Iris pigment epithelial cell (primary cell): ENCODE measurements at places on chromosomes 2 and 18.

- DNase-seq: no peak
These were observed 59.4 kb downstream of the FMNL2 start for GRCh38 chr2:152394326-152394725.

DNA sequence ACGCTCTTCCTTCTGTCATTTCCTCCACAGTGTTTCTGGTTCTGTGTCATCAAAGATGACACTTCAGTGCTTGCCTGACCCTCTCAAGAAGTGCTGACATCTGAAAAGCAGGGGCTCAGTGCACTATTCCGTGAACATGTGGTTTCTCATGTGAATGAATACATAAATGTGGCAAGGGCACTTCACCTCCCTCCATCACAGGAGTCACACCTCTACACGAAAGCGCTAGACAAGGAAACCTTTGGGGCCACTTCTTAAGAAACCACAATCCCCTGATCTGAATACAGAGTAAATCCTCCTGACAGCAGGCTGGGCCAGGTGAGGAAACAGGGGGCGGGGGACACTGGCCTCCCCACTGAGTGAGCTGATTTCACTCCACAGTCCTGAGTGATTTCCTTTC lies 145.8 kb upstream of the ACAA2 start:
- no peak for DNase-seq

DNA sequence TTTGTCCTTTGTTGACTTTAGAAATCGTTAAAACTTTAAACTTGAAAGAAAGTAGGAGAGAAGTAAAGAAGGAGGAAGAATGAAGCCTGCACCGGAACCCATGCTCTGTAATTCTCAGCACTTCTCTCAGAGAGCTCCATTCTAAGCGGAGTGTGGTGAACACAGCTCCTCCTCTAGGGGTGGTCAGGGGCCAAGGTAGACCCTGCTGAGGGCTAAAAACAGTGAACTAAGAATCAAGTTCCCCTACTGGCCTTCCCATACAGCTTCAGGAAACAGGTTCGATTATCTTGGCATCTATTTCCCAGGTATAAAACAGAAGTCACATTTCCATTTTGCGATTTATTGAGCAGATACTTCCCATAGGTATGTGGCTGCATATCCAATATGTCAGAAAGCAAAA lies 92.7 kb upstream of the ASAP2 start:
- DNase-seq: no peak

DNA sequence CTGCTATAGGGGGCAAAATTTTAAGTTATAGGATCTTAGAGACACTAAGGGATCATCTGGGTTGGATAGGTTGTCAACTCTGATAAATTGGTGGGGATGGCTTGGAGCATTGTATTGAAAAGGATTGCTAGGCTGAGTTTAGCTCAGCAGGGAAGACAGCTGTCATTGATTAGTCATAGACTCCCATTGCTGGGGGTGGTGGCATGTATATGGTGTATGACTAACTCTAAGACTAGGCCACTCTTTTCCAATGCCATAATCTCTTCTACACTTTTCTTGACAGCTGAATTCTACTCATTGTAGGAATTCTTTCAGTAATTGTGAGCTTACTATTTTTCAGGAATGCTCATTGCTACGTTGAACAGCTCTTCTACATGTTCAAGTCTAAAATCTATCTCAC lies 81.3 kb upstream of the PELI1 start:
- no peak for DNase-seq

- DNase-seq: peak; percentile 52
These were observed 119.6 kb upstream of the PTPRM start for GRCh38 chr18:7447318-7448028.
